ENCODE measurements at places on chromosomes 7 and 10.

DNA sequence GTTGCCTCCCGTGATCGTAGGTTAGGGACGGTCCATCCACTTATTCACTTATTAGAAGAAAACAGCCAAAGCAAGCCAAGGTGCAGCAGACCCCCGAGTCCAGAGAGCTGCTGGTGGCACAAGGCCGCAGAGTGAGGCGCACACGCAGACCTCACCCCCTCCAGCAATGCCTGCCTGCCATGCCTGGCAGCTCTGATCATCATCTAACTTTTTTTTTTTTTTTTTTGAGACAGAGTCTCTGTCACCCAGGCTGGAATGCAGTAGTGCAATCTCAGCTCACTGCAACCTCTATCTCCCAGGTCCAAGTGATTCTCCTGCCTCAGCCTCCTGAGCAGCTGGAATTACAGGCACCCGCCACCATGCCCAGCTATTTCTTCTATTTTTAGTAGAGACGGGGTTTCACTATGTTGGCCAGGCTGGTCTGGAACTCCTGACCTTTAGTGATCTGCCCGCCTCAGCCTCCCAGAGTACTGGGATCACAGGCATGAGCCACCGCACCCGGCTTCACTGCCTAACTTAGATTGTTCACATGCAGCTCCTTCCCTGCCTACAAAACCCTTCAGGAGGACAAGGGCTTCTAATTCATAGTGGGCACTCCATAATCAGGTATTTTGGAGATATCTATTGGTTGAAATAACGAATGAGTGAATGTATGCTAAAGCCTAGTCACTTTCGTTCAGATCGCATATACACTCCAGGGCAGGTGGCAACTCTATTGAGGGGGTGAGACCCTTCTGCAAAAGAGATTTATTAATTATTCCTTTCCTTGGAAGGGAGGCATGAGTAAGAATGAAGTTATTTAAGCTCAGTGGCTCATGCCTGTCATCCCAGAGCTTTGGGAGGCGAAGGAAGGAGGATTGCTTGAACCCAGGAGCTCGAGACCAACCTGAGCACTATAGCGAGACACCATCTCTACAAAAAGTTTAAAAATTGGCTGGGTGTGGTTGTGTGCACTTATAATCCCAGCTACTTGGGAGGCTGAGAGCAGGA is 15.9 kb downstream of the TRIM56 start:
- no peak for DNase-seq

DNA sequence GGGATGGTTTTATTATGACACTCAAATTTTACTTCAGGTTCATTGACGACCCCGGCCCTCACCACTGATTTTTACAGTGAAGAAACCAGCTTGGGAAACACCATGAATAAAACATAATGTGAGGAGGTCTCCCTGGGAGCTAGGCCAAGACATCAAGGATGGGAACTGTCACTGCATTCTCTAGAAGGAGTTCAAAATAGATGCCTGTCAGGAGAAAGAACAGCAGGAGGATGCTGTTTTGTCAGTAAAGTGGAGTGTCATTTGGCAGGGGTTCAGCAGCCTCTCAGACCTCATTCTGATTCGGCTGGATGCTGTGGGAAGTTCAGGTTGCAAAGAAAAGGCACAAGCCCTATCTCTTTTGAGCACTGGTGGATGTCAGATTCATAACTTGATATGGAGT is 360.3 kb upstream of the C7orf33 start:
- no peak for DNase-seq

GRCh38 chr10:81724431-81724830 is 150.6 kb upstream of the NRG3 start:
- no peak for DNase-seq

DNA sequence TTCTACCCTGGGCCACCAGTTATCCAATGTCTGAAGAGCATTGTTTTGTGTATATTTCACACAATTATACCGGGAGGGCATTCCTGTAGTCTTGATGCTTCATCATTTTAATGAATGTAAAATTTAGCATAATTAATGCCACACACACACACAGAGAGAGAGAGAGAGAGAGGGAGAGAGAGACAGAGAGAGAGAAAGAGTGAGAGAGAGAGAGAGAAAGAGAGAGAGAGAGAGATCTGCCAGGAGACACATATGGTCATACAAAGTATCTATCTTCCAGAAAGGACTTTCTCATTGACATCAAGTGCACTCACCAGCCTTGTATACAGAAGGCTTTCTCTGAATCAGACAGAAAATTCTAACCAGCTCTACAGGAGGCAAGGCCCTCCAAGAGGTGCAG is 72.3 kb downstream of the KLF6 start:
- DNase-seq, result no peak

- no peak for DNase-seq
These were observed 946.0 kb downstream of the NRG3 start for GRCh38 chr10:82821043-82821442.

- no peak for DNase-seq
These were observed 2.7 kb upstream of the PPP2R2D start for GRCh38 chr10:131898061-131898460.

- DNase-seq, result no peak
These were observed 16.3 kb downstream of the YAE1 start for GRCh38 chr7:39582536-39582935.

GRCh38 chr7:43554423-43554822 is 28.5 kb upstream of the STK17A start:
- no peak for DNase-seq

DNA sequence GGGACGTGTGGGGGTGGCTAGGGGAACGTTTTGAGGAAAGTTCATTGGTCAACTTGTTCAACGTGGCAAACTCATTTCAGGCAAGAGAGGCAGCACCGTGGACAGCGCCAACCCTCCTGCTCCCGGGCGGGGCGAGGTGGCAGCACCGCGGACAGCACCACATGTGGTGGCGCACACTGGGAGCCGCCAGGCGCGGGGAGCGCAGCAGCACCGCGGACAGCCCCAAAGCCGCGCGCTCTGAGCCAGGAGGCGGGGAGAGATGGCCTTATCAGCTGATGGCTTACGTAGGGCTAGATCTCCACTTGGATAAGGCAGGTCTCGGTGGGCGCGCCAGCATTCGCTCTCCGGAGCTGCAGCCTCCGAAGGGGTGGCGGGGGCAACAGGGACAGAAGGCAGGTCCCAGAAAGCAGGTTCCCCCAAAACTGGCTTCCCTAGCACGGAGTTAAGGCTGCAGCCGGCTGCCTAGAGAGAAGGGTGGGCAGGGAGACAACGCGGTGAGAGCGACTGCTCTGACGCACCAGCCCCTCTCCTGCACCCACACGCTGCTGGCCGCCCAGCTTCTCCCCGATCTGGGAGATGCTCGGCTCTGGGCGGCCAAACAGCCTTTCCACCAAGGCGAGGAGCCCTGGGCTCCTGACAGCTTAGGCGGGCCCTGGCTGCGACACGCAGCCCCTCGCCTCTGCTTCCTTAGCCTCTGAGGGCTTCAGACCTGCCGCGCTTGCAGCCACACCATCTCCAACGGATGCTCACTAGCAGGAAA is at the start of gene HTR5A:
HTR5A (plus strand) TSS at position 333 of the 760 bp plus-strand sequence. CDS start 576 bp downstream, outside the sequence.
- peak; percentile 64 for DNase-seq

DNA sequence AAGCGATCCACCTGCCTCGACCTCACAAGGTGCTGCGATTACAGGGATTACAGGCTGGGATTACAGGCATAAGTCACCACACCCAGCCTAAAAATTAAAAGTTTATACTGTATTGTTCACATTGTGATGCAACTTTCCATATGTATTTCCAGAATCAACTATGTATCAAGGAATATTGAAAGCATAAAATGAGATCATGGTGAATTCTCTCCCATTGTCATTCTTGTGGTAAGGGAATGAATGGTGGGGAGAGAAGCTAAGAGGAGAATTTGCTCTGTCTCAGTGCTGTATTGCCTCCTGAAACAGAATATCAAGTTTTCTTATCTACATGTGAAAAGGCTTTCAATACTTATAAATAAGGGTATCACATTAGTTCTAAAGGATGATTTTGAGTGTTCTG is 81.7 kb downstream of the CD36 start:
- no peak for DNase-seq

GRCh38 chr10:104472957-104473745 is 119.5 kb downstream of the CFAP58 start:
- DNase-seq, result no peak

DNA sequence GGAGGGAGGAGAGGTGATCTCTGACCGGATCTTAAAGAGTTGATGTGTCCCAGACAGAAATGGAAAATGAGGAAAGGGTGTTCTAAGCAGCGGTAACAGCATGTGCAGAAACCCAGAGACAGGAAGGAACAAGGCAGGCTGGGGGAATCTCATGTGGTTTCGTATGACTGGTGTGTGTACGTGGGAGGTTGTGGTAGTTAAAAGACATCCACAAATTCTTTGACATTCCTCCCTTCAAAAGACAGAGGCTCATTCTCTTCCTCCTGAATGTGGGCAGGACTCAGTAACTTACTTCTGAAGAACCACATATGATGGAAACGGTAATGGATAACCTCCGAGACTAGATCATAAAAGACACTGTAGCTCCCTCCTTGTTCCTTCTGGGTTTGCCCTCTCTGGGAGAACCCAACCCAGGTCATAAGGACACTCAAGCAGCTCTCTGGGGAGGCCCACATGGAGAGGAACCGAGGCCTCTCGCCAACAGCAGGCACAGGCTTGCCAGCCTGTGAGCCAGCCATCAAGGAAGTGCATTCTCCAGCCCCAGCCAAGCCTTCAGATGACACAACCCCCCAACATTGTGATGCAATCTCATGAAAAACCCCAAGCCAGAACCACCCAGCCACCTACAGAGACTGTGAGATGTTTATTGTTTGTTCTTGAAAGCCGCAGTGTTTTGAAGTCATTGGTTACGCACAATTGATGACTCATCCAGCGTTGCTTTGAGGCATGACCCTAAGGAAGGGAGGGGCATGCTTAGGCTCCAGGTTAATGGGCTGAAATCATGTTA is 116.0 kb downstream of the SLIT1 start:
- peak; percentile 35 for DNase-seq

DNA sequence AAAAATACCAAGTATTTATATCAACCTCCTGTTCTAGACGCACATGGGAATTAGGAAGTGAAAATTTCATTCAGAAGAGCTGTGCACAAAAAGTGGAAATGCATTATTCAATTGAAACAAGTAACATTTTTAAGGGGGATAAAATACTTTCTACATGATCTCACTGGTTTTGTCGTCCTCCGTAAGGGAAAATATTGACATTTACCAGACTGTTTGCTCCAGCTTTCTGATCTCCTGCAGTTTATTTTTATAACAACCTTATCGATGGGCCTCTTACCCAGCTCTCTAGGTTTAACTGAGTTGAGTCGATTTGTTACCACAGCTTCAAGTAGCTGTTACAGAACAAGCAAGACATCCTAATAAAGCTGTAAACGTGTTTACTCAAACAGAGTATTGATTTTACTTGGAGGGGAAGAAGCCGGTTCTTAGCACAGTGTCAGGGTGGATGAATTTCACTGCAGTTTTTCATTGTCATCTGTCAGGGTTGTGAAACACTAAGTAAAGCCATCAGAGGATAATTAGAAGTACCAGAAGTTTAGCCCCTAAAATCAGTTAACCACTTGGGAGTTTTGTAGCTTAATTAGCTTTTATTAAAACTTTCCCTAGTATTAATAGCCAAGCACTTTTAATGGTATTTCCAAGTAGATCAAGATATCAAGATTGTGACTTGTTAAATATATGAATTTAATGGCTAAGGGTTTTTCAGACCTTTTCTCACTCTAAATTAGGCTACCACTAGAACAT is 142.6 kb upstream of the KAT6B start:
- DNase-seq, result no peak

DNA sequence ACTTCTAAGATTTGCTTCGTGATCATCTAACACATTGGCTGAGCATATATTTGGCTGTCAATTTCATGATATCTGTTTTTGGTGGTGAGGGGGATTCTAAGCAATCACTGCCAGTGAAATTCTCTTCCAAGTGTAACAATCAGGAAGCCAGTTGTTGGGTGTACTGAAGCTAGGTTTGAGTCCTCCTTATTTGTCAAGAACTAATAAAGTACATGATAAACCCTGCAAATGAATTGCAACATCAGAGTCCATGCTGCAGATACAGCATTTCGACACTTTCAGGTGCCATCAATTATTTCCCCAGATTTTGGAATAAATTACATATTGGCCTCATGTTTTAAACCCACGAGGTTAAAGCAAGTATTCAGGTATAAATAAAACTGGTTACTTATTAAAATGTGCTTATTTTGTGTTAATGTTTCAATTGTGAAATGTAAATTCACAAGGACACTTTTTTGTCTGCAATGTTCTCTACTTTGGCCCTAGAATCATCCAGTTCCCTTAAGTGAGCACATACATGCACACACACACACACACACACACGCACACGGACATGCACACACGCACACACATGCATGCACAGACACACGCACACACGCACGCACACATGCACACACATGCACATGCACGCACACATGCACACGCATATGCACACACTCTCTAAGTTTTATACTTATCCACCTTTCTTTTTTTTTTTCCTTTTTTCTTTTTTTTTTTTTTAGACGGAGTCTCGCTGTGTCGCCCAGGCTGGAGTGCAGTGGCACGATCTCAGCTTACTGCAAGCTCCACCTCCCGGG is 510.2 kb upstream of the KLF6 start:
- DNase-seq, result peak; percentile 22

- peak; percentile 68 for DNase-seq
These were observed 196.1 kb upstream of the KLF14 start for GRCh38 chr7:130929896-130930659.

DNA sequence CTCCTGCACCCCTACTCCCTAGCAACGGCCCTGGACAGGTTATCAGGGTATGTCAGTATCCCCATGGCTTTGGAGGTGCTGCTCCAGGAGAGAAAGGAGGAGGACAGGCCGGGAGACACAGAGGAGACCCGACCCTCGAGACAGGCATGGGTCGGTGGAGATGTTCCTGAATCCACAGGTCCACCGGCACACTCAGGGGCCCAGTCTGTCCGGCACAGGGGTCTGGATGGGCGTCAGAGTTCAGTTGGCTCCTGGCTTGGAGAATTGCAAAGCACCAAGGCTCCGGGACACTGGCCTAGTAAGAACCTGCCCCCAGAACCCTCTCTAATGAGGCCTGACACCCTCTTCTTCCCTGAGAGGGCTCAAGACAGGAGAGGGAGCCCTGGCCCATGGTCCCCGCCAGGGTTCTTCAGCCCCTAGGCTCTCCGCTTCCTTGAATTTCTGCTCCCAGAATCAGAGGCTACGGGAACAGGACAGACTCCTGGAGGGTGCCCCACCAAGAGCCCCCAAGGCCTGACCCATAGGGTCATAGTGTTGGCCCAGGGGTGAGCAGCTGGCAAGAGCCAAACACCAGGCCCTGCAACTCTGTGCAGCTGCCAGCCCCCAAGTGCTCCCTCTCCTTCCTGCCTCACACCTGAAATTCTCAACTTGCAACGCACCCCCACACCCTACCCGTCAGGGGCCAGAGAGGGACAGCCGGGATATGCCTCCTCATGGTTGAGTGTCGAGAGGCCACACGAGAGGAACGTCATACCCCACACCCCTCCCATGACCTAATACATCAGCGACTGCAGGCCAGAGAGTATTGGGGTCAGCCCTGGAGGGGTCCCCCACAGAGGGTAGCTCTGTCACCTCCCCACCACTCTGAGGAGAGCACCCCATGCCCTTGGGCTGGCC is 5.5 kb upstream of the IRF5 start:
- no peak for DNase-seq

- no peak for DNase-seq
These were observed 61.1 kb upstream of the DDC start for GRCh38 chr7:50626286-50626685.

- DNase-seq, result no peak
These were observed 34.3 kb upstream of the EXOC6 start for GRCh38 chr10:92813979-92814378.

- no peak for DNase-seq
These were observed 100.5 kb upstream of the CARD11 start for GRCh38 chr7:3143869-3144775.

Data from amniotic epithelial cell (primary cell).